Right lung (tissue), 10 donors: ENCODE measurements at places on chromosomes 7 and 10. TPM values are rescaled to one million over a fixed set of nuclear protein-coding genes. Genes with fewer than 3 reads are reported as not detected.

DNA sequence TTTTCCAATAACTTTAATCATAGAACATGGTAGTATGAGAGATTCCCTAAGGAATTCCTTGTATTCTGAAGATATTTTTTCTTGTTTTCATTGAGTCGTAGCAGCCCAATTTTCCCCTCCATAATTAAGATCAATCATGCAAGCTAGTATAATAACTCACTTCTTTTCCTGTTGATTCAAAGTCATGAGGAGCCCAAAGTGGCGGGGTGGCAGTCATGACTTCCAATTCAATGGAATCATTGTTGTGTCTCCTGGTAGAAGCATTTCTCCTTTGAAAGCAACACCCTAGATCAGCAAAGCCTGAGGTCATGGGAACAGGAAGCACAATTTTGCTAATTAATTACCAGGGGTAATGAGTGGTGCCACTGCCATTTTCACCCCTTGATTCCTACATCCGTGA, 77.6 kb upstream of the MAGI2 start:
- no peak for DNase-seq

GRCh38 chr7:20738518-20739481, 47.9 kb downstream of the SP8 start:
- DNase-seq, result no peak

GRCh38 chr7:131564640-131565039, 8.2 kb upstream of the PODXL start:
- DNase-seq, result no peak

DNA sequence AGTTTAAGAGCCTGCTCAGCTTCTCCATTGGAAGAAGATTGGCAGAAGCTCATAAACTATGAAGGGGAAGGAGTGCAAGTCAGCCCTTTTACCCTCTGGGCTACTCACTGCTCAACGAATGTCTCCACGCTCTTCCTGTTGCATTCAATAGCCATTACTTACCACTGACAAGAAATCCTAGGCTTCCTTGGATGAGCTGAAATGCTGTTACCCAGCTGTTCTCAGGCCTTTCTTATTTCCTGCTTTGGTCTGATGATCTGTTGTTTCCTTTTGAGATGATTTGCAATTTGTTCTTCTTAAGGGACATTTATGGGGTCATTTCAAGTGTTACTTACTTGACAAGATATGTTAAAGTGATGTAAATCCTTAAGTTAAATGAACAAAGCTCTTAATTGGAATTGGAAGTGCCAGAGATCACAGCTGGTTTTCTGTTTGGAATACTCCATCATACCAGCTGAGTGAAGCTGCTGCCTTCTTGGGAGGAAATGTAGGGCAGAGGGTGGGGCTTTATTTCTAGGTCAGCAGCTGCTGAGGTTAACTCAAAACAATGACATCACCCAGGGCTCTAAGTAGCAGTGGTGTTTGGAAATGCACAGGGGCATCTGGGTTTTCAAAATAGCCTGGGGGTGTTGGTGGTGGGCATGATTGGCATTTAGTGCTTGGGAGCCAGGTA, 170.0 kb downstream of the PRKCQ start:
- peak; percentile 92 for DNase-seq

GRCh38 chr7:143901332-143901667, 676 bp downstream of the TCAF1 start:
- DNase-seq, result peak; percentile 74

- peak; percentile 54 for DNase-seq
These were observed 9.2 kb upstream of the GRB10 start for GRCh38 chr7:50791938-50792341.

PCLO gene
- 5.2 TPM for polyA plus RNA-seq

MALRD1 gene
- 6.9 TPM for polyA plus RNA-seq

DNA sequence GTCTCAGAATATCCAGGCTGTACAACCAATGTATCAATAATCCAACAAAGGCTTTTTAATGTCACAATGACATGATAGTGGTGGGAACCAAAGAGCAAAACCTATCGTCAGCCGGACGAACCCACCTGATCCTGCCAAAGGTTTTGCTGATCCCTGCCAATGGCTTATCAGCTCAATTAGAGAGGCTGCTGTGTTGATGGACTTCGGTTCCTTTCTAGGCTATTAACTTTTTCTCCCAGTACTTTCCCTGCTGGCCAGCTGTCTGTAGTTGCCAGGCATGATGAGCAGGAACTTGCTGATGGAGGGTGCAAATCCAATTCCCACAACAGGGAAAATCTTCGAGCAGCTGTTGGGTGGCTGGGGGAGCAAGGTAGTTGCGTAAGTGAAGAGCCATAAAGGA, 2.4 kb downstream of the LMOD2 start:
- DNase-seq, result no peak

SEMA4G gene
- polyA plus RNA-seq, result 32.8 TPM

DNA sequence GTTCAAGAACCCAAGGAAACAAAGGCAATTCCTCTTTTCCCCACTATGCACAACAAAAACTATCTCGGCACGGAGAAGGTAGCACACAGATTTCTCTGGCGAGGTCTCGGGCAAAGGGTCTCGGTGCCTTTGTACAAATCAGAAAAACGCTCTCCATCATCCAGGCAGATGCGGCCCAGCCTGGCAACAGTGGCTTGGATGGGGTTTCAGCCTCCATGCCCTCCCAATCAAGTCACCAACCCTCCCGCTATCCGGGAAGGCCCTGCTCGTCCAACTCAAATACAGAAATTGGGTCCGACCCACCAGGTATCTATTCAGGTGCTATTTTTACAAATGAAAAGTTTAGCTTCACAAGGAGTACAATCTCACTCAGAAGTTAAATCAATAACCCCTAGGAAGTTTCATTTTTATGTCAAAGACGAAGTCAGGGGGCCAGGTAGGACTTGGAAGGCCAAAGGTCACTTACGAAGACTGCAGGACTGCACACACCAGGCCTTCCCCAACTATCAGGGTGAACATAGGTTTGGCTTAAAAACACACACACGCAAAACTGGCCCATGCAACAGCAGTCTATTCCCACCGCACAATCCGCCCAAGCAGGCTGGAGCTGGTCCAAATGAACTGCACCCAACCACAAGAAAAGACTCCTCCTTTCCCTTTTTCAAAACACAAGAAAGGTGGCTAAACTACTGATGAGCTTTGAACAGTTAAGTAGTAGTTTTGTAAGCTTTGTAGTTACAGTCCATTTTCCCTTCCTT, 43.0 kb downstream of the GNA12 start:
- DNase-seq, result no peak

DNA sequence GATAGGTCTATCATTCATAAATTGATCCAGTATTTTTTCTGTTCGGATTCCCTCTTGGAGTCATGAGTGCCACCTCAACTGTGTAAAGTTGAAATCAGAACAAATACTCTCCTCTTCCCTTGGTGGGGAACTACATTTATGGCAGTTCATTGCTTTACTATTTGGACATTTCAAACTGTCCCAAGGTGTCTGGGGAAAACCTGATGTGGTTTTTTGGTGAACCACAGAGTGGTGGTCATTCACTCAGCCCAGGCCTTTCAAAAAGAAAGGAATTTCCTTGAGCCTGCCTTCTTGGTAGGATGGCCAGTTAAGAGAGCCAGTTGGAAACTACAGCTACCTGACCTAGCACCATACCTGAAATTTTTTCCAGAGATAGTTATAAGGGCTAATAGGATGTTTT, 59.0 kb downstream of the ABCB1 start:
- no peak for DNase-seq

DHX32 gene
- 33.1 TPM for polyA plus RNA-seq

- DNase-seq, result no peak
These were observed 20.0 kb upstream of the RABGEF1 start for GRCh38 chr7:66720561-66720960.

DNA sequence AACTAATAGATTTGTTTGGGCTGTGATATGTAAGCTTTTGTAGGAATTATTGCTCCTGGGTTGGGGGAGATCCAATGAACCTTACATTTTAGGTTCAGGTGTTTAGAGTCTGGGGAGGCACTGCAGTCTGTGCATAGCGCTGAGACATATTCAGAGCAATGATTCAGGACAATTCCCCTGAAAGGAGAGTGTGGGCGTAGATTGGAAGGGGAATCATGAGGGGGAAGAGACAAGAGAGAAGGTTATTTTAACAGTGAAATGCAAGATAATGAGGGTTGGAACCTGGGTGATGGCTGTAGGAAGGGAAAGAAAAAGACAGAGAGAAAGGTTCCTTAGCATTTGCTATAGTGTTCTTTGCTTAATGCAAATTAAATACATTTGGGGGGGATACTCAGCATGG, 1013.4 kb downstream of the REEP3 start:
- DNase-seq, result no peak

DNA sequence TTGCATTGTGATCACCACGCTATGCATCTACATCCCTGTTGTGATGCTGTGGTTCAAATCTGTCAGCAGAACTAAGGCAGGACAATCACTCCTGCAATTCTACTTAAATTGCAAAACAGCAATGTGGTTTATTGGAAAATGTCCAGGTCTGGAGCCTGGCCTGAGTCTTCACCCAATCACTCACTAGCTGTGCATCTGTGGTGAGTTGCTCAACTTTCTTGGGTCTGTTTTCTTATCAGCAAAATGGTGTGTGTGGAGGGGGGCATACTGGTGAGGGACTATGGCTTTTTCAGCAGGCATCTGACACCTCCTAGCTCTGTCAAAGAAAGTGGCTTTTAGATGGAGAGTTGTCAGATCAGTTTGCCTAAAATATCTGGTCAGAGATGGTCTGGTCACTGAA, 108.3 kb upstream of the FEZF1 start:
- DNase-seq, result peak; percentile 83

DNA sequence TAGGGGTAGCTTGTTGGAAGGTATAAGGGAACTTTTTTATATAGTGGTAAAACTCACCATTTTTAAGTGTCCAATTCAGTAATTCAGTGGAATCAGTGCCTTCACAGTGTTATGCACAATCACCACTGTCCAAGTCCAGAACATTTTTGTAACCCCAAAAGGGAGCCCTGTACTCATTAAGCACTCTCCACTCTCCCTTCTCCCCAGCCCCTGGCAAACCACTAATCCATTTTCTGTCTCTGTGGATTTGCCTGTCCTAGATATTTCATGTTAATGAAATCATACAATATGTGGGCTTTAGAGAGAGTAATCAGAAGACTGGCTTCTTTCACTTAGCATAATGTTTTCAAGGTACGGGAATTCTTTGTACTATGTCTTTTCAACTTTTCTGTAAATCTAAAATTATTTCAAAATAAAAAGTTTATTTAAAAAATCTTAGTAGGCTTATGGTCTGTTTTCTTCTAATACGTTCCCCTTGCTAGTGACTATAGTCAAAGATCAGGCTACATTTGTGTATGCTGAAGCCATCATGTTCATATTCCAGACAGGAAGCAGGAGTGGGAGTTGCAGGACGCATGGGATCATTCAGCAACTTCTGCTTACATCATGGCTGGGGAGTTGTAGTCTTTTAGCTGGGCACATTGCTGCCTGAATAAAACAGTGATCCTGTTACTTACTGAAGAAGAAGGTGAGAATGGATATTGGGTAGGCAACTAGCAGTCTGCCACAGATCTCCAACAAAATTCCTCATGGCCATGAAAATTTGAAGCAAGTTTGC, 35.4 kb upstream of the TAX1BP1 start:
- DNase-seq, result no peak

ZNF316 gene
- 46.4 TPM for polyA plus RNA-seq

HSPA12A gene
- 13.8 TPM for polyA plus RNA-seq

GRCh38 chr10:131013281-131013912, 298.1 kb downstream of the TCERG1L start:
- no peak for DNase-seq

MYL10 gene
- 0.30 TPM for polyA plus RNA-seq

GRCh38 chr7:103988468-103989199, 824 bp downstream of the RELN start:
- no peak for DNase-seq

GRCh38 chr7:68244389-68244788, 1247.8 kb downstream of the TYW1 start:
- no peak for DNase-seq

NACAD gene
- 7.4 TPM for polyA plus RNA-seq

- no peak for DNase-seq
These were observed 35.2 kb downstream of the LSMEM1 start for GRCh38 chr7:112515989-112516388.

DNA sequence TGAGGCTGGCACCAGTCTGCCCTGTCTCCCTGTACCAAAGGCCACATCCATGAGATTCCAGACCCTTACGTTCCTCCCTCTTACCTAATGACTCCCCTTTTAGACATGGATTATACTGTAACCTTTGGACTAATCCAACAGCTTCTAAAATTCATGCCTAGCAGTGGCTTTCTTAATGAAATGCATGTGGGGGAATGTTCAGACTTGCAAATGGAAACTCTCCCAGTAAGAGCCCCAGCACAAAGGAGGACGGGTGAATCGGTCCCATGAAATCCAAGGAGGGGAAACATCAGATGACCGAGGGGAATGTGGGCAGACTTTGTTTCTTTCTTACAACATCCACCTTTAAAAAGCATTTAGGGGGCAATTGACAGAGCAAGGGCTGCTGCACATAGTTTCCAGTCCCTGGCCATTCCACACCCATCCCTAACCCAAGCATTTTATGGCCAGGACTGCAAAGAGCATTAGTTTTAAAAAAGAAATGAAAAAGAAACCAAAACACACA, 71.5 kb downstream of the COL13A1 start:
- no peak for DNase-seq

DNA sequence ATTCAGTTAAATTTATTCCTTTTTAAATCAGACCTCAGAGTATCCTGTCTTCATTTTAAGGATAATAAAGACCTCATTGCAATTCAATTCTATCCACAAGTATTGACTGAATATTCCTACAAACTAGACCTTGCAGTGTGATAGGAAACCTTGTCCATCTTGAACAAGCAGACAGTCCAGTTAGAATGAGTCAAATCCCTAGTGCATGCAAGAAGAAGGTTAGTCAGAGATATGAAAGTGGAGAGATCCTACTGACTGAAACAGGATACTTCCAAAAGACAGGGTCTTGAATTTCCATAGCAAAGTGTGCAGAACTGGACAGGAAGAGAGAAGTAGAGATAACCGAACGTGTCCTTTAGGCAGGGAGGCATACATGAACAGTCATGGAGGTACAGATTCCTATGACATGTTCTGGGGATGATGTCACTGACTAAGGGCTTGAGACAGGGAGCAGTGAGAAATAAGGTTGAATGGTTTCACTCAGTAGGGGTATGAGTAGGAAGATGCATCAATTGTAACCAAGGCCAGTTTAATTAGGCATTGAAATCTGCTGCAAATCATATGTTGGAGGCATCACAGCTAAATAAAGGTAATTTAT, 45.2 kb downstream of the PPP1R3A start:
- no peak for DNase-seq

DNA sequence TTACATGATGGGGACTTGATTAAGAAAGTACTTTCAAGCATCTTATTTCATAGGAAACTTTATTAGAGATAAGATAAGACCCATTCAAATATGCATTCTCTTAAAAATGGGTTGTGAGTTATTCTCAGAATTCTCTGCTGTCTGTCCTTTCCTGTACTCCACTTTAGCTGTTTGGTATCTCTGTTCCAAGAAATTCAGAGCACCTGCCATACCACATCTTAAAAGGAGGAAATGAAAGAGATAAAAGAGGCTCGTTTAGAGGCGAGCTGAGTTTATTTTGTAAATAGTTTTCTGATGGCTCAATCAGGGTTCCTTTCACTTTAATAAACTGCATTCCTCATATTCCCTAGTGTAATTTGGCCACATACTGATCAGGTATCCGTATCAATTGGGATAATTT, 87.2 kb downstream of the MDFIC start:
- DNase-seq, result no peak

GRCh38 chr10:133225707-133226191, 4.3 kb upstream of the UTF1 start:
- no peak for DNase-seq
